Stimulated activated CD4-positive, alpha-beta T cell treated with anti-CD3 and anti-CD28 coated beads, Interleukin-15, amount 100 ng/mL, for 48 hours (primary cell): ENCODE measurements at places on chromosomes 1 and 21.

DNA sequence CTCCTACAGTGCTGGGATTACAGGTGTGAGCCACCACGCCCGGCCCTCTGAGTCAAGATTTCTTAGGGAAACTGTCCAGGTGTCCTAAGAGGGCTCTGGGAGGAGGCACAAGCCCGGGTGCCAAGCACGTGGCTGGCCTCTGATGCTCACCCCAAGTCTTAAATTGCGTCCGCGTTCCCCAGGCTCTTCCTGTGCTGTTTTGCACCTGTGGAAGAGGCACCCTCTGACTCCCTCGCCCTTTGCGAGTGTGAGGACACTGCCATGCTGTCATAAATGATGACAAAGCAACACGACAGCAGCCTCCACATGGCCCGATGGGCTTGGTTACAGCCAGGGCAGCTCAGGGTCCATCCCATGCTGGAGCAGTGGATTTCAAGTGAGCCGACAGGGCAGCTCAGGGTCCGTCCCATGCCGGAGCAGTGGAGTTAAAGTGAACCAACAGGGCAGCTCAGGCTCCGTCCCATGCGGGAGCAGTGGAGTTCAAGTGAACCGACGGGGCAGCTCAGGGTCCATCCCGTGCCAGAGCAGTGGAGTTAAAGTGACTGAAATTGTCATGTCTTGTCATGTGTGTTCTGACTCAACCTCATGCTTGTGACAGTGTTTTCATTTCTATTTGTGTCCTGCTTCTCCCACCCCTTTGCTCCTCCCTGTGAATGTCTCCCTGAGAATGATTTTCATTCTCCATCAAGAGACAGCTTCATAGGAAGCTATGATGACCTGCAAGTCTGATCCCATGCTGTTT lies 33.9 kb downstream of the PCNT start:
- DNase-seq: no peak

GRCh38 chr21:38841472-38841871 lies 35.7 kb downstream of the ETS2 start:
- no peak for DNase-seq

- DNase-seq: no peak
Observed at GRCh38 chr1:111909030-111909429, 80.4 kb downstream of the KCND3 start.

DNA sequence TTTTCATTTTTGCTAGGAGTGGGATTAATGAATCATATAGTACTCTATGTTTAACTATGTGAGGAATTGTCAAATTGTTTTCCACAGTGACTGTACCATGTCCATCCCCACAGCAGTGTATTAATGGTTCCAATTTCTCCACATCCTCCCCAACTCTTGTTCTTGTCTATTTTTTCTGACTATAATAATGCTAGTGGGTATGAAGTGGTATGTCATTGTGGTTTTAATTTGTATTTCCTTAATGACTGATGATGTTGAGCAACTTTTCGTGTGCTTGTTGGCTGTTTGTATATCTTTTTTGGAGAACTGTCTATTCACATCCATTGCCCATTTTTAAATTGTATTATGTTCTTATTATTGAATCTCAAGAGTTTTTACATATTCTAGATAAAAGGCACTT lies 10.0 kb upstream of the KPRP start:
- DNase-seq: no peak

DNA sequence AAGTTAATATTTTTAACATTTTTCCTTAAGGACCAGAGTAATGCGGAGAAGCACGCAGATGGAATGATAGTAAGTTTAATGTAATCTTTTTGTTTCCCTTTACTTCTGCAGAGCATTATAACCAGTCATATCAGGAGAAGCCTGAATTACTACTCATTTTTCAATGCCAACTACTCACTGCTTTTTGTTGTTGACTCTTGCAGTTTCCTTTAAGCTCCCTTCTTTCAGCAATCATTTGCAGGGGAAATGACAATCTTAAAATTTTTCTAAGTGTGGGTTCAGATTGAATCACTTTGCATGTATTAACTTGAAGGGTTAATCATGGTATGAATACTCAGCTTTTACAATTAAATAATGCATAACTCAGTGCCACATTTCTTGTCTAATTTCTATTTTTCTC lies 122.2 kb downstream of the NRDC start:
- no peak for DNase-seq

DNA sequence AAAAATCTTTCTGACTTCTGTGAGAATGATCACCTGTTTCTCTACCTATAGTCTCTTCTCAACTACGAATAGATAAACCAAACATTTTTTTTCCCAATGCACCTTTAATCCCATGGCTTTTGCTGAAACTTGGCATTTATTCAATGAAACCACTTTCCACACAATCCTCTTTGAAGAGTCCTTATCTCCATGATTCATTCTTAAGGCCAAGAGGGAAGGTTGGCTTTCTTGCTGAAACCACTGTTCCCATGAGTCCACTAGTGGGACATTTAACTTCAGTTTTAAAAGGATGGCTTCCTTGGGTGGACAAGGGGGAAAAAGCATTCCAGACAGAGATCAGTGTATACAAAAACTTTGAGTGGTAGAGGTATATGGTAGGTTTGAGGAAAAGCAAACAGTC lies 73.6 kb downstream of the CRB1 start:
- DNase-seq: no peak

DNA sequence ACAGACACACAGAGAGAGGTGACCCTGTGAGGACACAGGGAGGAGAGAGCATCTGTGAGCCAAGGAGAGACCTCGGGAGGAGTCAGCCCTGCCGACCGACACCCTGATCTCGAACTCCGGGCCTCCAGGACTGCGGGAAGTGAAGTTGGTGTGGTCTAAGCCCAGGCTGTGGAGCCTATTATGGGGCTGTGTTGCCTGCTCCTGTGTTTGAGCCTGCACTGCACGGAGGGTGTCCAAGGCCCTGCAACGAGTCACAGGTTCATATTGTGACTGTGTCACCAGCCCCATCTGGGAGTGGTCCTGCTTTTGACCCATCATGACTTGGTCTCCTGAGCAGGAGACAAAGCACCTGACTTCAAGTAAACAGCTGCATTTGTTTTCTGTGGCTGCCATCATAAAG lies 186.0 kb upstream of the AJAP1 start:
- no peak for DNase-seq

DNA sequence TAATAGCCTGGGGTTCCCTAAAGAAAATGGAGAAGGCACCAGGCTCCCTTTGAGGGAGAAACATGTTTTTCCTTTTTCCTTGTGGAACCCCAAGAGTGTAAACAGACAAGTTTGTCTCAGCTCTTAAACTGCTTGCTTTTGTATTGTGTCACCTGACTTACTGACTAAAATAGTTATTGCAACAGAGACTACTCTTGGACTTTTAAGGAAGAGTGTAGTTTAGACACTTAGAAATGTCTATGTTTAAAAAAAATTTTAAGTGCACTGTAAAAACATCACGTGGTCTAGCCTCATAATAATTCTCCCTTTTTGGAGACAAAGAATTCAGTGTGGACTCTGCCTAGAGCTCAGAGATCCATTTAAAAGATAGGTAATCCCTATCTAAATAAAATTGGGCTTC lies 141.1 kb downstream of the TRIM33 start:
- DNase-seq: no peak

DNA sequence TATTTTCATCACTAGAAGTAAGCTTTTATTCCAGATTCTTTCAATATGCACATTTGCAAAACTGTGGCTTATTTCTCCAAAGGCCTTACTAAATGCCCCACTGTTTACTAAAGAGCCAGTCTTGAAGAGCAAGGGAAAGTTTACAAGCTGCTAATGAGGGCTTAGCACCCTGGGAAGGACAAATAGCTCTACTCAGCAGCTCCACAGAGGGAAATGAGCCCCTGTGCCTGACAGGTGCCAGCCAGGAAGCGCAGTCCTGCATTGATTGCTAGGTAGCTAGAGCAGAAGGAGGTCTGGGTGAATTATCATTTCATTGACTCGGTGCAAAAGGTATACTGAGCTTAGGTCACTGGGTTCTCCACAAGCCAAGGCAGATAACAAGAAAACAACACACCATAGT lies 307.0 kb downstream of the SETD4 start:
- DNase-seq: no peak

DNA sequence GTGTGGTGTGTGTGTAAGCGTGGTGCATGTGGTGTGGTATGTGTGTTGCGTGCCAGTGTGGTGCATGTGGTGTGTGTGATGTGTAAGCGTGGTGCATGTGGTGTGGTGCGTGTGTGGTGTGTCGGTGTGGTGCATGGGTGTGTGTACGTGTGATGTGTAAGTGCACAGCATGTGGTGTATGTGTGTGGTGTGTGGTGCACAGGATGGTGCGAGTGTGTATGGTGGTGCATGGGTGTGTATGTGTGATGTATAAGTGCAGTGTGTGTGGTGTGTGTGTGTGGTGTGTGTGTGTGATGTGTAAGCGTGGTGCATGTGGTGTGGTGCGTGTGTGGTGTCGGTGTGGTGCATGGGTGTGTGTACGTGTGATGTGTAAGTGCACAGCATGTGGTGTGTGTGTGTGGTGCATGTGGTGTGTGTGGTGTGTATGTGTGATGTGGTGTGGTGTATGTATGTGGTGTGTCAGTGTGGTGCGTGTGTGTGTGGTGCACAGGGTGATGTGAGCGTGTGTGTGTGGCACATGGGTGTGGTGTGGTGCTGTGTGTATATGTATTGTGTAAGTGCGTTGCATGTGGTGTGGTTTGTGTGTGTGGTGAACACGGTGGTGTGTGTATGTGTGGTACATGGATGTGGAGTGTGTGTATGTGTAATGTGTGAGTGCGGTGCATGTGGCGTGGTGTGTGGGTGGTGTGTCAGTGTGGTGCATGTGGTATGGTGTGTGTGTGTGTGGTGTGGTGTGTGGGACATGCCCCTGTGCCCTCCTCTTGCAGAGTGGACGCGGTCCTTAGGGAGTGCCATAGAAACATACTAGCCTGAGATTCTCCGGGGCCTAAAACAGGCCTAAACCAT lies 1.1 kb upstream of the C2CD2 start:
- no peak for DNase-seq

DNA sequence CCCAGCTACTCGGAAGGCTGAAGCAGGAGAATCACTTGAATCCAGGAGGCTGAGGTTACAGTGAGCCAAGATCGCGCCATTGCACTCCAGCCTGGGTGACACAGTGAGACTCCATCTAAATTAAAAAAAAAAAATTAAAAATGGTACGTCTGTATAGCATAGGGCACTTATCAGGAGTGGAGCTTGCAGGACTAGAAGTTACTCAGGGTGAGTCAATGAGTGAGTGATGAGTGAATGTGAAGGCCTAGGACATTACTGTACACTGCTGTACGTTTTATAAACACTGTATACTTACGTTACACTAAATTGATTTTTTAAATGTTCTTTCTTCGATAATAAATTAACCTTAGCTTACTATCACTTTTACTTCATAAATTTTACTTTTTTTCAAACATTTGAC lies 183.6 kb downstream of the NR5A2 start:
- DNase-seq: no peak

- no peak for DNase-seq
Observed at GRCh38 chr1:226675715-226676357, 63.2 kb downstream of the ITPKB start.

DNA sequence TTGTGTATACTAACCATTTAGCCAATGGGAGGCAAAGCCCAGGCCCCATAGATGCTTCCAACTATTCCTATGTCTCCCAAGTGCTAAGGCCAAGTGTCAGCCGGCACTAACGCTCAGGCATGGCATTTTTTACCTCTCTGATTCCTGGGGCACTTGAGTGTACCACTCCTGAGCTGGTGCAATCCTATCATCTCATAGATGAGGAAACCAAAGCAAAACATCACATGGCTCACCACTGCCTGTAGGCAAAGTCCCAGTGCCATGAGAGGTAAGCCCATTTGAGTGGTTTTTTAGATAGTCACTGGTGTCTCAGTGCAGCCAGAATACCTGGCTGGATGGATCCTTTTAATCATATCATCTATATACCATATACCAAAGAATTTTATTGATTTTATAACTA lies 8.0 kb upstream of the CCN1 start:
- DNase-seq: no peak

DNA sequence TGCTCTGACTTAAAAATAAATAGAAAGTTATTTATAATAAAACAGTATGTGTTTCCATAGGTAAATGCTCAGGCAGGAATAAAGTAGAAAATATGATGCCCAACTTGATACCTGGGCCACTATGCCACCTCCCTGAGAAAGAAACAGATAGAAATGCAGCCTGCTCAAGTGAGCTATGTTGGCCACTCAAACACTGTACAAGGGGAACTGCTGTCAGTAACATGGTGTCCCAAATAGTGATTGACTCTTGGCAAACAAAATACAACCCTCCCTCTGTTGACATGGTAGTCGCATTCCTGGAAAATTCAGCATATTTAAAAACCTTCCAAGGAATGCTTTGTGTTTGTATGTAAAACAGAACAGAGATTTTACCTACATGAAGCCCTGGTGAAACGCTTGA lies 66.9 kb upstream of the KCNE2 start:
- no peak for DNase-seq

DNA sequence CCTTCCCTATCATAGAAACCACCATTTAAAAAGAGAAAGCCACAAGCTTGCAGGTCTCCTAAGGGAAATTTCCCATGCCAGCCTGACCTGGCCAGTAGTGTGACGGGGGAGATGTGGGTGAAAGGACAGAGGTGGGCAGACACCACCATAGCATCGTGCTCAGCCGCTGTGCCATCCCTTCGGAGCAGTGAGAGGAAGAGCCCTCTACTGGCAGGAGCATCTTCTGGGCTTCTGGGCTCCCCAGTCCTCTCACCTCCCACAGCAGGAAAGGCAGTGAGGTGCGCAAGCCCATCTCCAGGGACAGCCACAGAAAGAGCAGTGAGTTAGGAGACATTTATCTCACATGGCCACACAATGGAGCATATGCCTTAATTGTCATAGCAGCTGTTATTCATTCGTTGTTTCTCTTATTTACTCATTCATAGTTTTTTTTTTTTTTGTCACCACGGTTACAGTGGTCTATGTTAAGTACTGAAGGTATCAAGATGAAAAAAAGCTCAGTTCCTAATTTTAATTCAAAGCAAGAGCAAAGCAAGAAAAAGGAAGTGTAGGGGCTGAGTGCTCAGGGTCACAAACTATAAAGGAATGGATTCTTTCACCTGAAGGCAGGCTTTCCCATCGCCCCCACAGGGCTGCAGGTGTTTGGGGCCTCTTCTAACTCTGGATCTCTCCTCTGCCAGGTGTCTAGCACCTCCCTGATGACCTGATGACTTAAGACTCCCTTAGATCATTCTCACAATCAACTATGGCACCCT lies 48.8 kb upstream of the CAMK1G start:
- DNase-seq: no peak

DNA sequence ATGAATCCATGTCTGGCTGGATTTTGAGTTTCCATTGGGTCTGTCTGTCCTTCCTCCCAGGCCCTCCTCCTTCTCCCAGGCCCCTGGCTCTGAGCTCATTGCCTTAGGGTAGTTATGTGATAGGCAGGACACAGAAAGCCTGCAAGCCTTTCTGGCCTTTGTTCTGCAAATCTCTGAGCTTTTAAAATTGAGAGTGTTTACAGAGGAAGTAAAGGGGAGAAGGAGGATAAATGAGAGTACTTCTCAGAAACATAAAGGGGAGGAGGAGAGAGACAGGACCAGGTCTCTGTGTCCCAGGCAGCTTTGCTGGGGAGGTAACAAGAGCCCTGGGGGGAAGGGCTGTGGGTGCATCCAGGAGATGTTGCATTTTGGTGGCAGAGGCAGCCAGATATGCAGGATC lies 126.7 kb downstream of the FOXD2 start:
- DNase-seq: no peak
